ENCODE measurements at places on chromosomes 11 and 22.

- peak; percentile 57 for DNase-seq
Observed at GRCh38 chr11:64146036-64146955, 19.6 kb downstream of the MACROD1 start.

- no peak for DNase-seq
Observed at GRCh38 chr11:65353900-65354264, 669 bp upstream of the TIGD3 start.

DNA sequence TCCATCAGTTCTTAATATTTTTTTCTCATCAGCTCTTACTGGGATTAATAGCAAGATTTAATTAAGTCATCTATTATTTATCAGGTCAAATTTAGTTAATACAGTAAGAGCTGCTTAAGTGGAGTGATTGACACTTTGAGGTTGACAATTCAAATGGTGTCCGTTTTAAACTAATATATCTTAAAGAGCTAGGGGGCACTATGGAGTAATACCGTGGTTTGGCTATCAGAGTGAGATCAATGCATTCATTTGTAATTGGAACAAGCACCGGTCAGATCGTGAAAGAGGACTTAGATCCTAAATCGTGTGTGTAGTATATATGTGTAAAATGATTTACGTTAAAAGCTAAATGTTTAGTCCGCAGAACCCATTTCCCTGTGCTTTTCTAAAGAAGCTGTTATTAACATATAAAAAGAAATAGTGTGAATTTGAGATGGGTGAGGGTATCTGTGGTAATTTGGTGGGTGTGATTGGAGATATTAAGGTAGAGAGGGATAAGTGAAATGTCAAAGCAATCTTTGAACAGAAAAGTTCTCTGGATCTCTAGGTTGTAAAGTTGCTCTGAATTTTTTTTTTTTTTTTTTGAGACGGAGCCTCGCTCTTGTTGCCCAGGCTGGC lies 2.3 kb downstream of the SIK2 start:
- peak; percentile 70 for DNase-seq

DNA sequence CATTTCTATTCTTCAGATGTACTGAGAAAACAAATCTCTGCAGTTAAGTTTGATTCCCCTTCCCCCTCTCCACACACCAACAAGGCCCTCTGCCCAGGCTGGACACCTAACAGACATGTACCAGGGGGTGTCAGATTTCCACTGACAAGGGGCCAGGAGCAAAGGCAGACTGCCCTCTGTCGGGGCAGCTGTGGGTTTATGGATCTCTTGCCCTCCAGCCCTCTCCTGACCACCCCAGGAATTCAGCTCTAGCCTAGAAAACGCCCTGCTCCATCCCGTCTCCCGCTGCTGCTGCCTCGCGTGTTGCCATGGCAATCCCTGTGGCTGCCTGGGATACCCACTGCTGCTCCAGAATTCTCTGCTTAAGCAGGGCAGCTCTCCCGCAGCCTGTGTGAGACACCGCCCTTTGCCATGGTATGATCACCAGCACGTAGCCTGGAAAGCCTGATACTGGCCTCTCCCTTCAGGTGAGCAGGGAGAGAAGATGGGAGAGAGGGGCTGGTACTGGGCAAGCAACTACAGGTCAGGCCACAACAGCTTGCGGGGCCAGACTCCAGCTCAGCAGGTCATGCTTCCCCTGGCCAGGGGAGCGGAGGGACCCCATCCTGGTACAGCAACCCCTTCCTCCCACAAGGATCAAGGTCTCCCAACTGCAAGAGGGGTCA lies 41.6 kb downstream of the BUD13 start:
- peak; percentile 10 for DNase-seq

GRCh38 chr11:1669546-1670218 lies 27.3 kb upstream of the KRTAP5-6 start:
- DNase-seq = no peak

- no peak for DNase-seq
Observed at GRCh38 chr11:117618302-117618981, 178.6 kb downstream of the DSCAML1 start.

DNA sequence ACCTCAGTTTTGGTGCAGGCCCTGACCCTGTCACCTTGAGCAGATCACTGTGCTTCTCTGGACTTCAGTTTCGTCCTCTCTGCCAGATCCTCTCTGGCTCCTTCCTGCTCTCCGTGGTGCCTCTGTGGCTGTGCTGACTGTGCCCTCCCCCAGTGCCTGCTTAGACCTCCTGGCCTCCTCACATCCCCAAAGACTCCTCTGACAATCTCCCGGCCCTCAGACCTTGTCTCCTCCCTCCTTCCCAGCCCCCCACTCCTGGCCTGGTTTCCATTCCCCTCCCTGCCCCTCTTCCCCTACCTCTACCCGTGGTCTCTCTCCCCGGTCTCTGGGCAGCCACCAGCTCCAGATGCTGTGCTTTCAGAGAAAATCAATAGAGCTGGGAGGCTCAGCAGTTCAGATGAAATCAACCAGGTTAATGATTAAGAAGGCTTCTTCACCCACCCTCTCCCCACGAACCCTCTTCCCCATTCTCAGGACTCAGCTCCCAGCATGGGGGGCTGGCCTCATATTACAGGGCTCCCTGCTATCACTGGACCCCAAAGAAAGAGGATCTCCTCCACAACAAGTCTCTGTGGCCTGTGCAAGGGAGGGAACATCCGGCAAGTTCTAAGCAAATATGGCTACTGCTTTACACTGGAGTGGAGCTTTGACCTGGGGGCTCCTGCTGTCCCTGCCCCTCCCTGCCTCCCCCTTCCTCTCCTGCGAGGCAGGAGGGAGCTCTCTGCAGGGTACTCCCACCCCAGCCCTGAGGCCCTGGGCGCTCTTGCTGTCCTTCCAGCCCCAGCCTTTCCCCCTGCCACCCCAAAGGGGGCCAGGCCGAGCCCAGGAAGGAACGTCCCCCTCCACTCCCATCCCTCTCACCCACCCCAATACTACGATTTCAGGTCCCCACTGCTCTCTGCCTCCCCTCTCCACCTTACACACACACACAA lies 8.5 kb downstream of the BACE1-AS start:
- no peak for DNase-seq

DNA sequence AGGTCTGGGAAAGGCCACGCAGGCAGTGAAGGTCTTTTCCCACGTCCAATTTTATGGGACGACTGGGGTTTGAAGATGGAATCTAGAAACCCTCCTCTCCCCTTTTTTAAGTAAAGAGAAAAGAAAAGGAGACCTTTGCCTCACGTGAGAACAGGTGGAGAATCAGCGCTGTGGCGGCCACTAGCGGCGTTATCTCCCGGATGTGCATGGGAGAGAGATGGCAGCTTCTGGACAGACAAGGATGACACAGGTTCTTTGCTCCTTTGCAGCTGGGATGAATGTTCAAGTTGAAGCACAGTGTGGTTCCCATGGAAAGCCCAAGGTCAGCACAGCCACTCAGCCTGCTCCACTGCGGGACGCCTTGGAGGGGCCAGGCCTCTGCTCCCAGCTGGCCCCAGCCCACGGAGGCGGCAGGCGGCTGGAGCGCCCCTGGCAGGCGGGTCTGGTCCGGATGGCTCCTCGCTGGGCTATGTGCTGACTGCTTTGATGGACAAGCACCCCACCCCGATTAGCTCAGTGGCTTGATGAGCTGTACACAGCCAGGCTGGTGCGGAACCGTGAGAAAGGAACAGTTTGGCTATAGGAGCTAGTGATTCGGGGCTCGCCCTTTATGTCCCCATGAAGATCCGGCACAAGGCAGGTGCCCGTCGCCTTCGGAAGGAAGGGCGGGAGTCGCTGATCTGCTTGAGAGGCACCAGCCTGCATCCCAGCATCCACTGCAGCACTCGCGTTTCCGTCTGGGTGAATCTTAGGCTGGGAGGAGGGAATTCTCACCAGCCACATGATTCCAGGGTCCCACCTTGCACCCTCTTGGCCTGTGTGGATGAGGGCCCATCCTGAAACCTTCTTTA lies 14.5 kb upstream of the BID start:
- DNase-seq = no peak

GRCh38 chr11:7436657-7437056 lies 48.6 kb upstream of the OLFML1 start:
- DNase-seq = no peak

- DNase-seq = no peak
Observed at GRCh38 chr11:78905756-78906155, 331.1 kb upstream of the NARS2 start.

GRCh38 chr11:10709299-10710086 lies 15.9 kb upstream of the IRAG1 start:
- DNase-seq = no peak

GRCh38 chr11:125494974-125495725 lies 915 bp downstream of the FEZ1 start:
- DNase-seq = peak; percentile 51

DNA sequence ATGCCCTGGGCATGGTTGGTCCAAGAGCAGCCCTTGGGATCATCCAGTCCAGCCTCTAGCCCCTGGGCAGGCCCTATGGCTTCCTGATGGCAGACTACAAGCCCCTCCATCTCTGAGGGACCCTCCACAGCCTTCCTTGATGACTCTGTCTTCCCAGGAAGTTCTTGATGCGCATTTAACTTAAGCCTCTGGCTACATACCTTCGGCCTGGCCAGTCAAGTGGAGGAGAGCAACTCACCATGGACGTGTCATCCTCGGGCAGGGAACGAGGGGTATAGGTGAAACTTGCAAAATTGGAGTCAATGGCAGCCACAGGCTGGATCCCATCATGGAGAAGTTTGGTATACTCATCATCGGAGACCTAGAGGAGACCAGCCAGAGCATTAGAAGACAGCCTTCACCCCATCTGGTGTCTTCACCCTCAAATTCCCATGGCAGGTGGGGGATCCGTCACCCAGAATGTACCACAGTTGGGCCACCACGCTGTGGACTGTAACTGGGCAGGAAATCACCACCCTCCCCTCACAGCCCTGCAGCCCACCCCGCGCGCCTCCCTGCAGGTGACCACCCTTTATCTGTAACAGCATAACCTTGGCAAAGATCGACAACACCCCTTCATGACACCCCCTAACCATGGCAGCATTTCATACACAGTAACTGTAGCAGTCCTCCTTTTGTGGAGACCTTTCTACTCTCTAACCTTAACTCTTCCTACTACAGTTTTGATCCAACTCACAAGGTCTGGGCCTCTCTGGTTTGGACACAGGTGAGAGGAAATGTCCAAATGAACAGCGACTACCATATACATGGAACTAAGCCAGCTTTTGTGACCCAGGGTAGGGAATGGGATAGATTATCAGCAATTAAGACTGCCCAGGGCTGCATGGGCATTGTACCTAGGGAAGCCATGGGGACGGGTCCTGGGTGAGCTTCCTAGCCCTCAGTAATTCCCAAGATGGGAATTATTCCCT lies 91.7 kb downstream of the PDE2A start:
- DNase-seq = no peak

DNA sequence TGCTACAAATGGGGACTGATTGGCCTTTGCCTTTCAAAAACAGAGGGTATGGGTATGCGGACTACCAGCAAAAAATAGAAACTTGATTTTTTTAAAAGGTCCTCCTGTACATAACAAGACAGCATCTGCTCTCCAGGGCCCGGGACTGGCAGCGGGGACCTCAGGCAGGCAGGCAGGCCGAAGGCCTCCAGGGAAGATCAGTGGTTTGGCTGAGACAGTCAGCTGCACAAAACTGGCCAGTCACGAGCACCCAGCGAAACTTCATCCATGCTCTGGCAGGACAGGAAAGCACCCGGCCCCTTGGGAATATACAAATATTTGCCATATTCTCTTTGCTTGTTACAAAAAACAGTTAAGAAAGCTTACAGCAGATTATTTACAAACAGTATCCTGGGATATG lies 11.0 kb downstream of the RPL27A start:
- DNase-seq = no peak

DNA sequence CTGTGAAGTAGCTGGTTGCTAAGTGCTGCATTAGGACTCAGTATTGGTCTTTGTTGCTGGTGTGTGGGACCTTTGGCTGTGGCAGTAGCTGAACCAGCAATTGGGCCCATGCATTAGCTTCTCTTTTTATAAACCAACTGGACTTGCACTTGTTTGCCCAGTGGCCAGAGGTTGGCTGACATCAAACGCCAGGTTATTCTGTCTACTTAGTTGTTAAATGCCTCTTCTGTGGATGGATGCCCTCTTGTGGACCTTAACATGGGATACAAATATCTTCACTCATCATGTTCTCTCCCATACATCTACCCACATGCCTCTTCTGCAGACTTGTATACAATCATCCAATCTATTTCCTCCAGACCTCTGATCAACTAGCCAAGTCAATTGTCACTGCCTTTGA lies 26.4 kb upstream of the ARHGAP20 start:
- no peak for DNase-seq

GRCh38 chr22:24077416-24077815 lies 66.3 kb downstream of the CABIN1 start:
- DNase-seq = no peak

DNA sequence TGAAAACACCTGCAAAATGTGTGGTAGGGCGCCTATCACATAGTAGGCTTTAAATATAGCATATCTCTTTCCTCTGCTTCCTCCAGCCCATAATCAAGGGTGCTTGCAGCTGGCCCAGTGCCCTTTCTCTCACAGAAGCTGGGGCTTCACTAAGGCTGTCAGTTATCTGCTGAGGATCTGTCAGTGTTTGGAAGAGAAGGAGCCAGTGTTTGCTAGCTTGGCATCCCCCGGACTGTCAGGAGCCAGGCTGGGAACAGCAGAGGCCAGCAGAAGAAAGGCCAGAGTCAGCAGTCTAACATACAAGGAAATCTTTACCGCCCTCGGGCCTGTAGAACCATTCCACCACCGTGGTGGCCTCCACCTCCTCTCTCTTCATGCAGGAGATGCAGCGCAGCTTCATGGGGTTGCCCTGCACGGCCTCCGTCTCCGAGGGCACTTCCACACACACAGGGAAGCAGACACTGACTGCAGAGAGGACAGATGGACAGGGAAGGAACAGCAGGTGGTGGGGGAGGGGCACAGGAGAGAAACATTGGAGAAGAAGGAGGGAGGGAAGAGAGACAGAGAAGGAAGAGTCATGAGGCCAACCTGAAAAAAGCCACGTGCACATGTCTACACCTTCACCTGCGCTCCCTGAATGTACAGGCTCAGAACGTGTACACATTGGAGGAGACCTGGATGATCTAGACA lies 9.0 kb downstream of the SCN3B start:
- DNase-seq = no peak

DNA sequence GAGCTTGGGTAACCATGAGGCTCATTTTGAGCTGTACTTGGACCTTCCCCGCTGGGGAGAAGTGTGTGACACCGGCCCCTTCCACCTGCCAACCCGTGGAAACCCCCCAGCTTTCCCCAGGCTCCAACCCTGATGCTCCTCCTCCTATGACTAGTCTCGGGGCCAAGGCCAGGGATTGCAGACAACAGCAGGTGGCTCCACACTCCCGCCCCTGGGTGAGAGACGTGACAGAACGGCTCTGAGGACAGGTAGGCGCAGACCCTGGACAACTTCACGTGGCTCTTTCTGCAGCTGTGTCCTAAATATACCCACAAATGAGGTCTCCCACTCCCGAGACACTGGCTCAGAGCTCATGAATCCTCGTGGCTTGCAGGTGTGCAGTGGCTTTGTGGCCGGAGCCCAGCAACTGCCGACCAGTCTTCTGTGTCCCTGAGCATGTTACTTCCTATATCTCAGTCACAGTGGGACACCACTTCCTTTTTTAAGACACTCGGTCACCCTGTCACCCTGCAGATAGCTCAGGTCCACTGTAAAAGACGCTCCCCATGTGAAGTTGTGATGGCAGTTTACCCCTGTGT lies 55.2 kb downstream of the NECTIN1 start:
- DNase-seq = no peak

All from ELR (cell line).